ENCODE measurements at places on chromosomes 5 and 9. TPM values are rescaled to one million over a fixed set of nuclear protein-coding genes. Genes with fewer than 3 reads are reported as not detected.

IFNA21 gene
- total RNA-seq = not detected

IL9 gene
- total RNA-seq = not detected

OCLN gene
- total RNA-seq = 36.1 TPM

C6 gene
- 0.20 TPM for total RNA-seq

CEMIP2 gene
- total RNA-seq = 111 TPM

PCSK1 gene
- total RNA-seq = not detected

CREBRF gene
- total RNA-seq = 20.3 TPM

APBA1 gene
- total RNA-seq = 18.4 TPM

NSMF gene
- 85.6 TPM for total RNA-seq

PHF24 gene
- 0.62 TPM for total RNA-seq
